IPS-NIHi11 (cell line): ENCODE measurements at places on chromosomes 2 and 18.

DNA sequence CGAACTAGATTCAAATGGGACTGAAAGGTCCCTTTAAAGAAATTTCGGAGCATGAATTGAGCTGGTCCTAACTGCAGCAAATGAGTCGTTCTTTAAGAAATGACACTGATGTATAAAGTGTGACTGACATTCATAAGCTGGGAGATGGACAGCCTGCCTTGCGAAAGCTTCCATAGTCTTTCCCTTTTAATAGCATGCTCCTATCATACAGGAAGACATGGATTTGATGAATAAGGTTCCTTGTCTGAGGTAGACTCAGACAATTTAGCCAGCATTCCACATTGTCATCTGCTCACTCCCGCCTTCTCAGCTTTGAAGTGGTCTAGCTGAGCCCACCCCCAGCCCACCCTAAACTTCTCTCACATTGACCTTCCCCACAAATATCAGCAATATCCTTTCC lies 264.9 kb downstream of the TSN start:
- DNase-seq, result no peak

DNA sequence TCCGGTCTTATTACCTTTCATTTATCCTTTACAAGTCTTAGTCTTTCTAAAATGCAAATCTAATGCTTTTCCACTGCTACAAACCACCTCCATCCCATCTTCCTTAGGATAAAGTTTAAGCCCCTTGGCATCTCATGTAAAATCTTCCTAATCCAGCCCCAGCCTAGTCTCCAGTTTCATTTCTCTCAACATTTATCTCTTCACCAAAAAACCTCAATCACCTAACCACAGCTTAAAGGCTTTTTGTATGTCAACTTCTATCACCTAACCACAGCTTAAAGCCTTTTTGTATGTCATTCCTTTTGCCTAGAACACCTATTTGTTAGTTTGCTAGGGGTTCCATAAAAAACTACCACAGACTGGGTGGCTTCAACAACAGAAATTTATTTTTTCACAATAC lies 4.2 kb downstream of the TRAK2 start:
- no peak for DNase-seq

GRCh38 chr2:64937687-64938491 lies 51.3 kb upstream of the SLC1A4 start:
- DNase-seq, result no peak

DNA sequence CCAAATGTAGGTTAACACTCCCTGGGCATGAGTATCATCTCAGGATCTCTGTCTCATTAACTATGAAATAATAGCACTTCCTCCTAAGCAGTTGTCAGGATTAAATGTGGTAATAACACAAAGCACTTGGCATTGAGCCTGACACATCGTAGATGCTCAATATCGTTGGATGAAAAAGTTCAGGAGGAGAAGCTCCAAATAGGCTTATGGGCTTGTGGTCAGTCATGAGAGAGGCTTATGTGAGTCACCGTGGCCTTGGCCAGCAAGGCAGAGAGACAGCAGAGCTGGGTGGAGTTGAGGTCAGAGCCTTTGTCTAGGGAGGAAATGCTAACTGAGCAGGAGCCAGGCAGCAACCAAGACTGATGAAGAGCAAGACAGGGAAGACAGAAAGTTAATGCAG lies 68.3 kb upstream of the PPM1B start:
- DNase-seq, result peak; percentile 12

- DNase-seq, result no peak
These were observed 96.7 kb downstream of the SLC5A7 start for GRCh38 chr2:108082978-108083377.
